ENCODE measurements at places on chromosomes 5 and 9. TPM values are rescaled to one million over a fixed set of nuclear protein-coding genes. Genes with fewer than 3 reads are reported as not detected.

SLCO6A1 gene
- not detected for total RNA-seq

DNA sequence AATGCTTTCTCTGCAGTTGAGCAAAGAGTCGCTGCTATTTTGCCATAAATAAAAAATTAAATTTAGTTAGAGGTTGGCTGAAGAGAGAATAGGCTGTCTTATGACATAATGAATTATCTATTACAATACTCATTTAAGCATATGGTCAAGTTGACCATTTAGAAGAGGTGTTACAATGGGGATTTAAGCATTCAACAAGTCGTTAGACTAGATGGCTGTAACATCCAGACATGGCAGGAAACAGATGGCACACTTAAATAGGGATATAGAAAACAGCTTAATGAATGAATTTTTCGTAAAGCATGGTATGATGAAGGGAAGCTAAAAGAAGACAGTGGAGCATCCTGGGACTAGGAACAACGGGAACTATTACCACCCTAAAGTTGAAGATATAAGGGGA is 160.3 kb upstream of the PTPRD start:
- DNase-seq = no peak

GRCh38 chr5:176366232-176366894 is 1.1 kb downstream of the ARL10 start:
- DNase-seq = no peak

DNA sequence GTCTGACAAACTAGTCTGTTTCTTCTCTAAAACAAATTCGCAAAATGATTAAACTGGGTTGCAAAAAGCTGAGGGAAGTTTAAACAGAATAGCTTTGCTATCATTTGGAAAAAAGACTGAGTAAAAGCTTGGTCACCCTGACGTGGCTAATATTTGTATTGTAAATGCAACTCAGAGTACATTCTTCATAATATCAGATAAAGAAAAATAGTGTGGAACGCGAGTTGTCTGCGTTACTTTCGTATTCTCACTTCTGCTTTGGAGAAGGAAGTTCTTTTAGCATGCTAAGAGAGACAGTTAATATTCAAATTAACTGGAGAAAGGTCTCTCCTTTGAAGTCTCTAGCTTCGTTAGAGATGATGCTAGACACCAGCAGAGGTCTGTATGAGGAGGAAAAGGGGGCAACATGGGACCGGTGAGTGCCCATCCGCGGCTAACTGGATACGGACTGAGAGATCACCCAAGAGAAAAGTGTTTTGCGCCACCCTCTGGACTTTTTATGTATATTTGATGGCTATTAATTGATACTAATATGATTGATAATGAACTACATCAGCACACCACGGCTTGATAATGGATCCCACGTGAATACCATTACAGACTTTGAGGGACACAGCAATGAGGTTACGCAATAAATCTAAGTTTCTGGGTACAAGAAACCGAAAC is 2.9 kb upstream of the CNTRL start:
- peak; percentile 51 for DNase-seq

DNA sequence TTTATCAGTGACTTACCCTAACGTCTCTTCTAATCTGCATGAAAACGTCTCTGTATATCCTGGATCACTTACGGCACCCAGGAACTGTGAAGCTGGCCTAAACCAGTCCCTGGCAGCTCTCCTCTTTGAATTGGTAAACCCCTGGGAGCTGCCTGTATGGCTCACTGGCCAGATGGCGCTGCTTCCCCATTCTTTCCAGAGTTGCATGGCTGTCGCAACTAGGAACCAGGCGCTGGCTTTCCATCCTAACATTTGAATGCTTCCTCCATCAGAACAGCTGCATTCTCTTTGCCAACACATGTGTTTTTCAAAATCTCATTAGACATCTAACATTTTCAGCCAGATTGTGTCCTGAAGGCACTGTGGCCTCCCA is 8.0 kb upstream of the PCA3 start:
- DNase-seq = no peak

ORM2 gene
- not detected for total RNA-seq

GRXCR2 gene
- total RNA-seq = not detected

DNA sequence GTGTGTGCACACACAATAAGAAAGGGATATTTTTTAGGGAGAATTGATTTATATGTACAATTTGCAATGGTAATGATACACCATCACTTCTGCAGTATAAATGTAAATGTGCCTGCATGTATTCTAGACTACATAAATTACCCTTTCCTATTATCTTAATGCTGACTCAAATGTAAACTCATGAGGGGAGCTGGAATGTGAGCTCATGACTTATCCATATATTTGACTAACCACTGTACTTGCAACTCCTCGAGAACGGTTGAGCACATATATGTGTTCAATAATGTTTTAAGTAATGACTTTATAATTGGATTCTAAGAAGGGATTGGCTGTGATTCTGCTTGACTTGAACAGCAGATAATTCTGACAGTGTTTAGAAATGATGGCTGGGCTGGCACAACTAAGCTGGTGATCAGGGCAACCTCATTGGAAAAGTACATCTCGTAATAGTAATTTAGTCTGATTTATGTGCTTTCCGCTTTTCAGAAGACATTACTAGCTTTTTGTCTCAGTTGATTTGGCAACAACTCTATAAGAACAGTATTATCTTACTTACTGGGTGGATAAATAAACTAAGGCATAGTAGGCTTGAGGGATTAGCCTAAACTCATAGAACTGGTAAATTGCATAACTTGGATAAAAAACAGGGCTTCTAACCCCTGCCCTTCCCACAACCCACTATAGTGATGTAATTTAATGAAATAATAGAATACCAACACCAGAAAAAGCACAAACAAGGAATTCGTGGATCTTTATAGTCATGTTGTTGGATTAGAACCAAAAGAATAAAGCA is 130.2 kb upstream of the SPEF2 start:
- DNase-seq = no peak

SYK gene
- 0.55 TPM for total RNA-seq

GRCh38 chr5:134543820-134544614 is 18.5 kb downstream of the JADE2 start:
- DNase-seq = peak; percentile 28

- no peak for DNase-seq
Measured at GRCh38 chr5:78690253-78690972, 41.8 kb upstream of the LHFPL2 start.

DNA sequence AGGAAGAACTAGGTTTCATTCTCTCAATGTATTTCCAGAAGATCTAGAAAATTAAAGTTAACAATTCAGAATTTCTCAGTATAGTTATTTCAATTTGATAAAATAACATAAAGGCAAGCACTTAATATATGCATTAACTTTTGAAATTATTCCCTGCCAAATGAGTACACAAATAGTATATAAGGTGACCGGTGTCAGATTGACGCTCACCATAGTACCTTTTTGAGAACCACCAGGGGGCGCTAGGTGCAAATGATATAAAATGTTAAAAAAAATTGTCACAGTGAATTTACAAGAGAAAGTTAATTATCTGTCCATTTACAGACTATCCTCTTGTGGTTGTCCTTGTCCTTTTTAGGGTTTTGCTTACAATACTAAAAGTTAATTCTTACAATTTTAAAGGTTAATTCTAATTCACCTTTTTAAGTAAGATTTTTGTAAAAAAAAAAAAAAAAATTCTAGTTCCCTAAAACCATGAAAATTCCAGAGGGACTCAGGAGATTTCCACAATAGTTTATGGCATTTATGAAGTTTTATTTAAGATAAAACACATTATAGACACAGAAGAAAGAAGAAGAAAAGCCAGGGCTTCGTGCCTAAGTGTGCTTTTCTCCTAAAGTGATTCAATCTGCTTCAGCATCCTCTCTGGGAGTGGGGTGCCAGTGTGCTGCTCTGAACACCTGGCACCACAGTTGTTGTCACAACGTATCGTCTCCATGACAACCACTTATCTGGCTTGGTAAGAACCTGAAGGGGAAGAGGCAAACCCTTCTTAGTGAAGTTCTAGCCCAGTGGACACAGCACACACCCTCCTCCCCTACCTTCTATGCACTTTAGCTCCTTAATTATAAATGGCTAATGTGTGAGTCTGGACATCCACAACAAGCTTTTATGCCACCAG is 1.7 kb downstream of the ADAMTS16 start:
- DNase-seq = peak; percentile 30

DNA sequence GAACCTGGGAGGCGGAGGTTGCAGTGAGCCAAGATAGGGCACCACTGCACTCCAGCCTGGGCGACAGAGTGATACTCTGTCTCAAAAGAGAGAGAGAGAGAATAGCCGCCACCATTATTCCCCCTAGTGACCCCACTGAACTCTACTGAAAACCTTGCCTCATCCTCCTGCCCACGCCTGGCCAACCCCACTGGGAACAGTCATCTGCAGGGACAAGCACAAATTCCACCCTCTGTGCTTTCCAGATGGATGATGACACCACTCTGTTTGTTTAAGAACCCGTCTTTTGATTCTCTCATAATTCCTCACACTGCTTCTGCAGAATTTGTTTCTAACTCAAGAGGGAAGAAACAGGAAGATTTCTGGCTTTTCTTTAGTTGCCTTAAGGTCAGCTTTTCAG is 12.2 kb downstream of the BHMT2 start:
- DNase-seq = no peak

CCNI2 gene
- total RNA-seq = 8.8 TPM

Data from CD8-positive, alpha-beta memory T cell (primary cell).